ENCODE measurements at places on chromosomes 5 and 9. TPM values are rescaled to one million over a fixed set of nuclear protein-coding genes. Genes with fewer than 3 reads are reported as not detected.
A peak's percentile ranks its signal among the peaks of the same experiment; 100 is the strongest.

Gene RFESD
- total RNA-seq, result 7.6 TPM

Gene FBLL1
- total RNA-seq, result 2.4 TPM

Gene GOLM1
- total RNA-seq, result 37.4 TPM

Gene TMEM203
- total RNA-seq, result 24.2 TPM

Gene RNF183
- 0.26 TPM for total RNA-seq

DNA sequence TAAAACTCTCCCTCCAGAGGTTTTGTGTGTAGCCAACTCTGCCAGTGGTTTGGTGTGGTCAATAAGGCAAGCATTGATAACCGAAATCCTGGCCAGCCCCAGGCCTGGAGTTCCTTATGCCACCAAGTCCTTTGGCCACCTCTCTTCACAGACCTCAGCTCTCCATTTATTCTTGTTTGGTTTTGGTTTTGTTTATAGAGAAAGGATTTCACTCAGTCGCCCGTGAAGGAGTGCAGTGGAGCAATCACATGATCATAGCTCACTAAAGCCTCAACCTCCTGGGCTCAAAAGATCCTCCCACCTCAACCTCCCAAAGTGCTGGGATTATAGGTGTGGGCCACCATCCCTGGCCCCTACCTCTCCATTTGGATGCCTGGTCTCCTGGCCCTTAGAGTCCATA, 55.4 kb upstream of the PPARGC1B start:
- no peak for DNase-seq

GRCh38 chr5:132445640-132445923, 45.0 kb downstream of the IRF1 start:
- DNase-seq, result no peak

GRCh38 chr9:126327006-126327713, 531 bp downstream of the MVB12B start:
- no peak for DNase-seq

DNA sequence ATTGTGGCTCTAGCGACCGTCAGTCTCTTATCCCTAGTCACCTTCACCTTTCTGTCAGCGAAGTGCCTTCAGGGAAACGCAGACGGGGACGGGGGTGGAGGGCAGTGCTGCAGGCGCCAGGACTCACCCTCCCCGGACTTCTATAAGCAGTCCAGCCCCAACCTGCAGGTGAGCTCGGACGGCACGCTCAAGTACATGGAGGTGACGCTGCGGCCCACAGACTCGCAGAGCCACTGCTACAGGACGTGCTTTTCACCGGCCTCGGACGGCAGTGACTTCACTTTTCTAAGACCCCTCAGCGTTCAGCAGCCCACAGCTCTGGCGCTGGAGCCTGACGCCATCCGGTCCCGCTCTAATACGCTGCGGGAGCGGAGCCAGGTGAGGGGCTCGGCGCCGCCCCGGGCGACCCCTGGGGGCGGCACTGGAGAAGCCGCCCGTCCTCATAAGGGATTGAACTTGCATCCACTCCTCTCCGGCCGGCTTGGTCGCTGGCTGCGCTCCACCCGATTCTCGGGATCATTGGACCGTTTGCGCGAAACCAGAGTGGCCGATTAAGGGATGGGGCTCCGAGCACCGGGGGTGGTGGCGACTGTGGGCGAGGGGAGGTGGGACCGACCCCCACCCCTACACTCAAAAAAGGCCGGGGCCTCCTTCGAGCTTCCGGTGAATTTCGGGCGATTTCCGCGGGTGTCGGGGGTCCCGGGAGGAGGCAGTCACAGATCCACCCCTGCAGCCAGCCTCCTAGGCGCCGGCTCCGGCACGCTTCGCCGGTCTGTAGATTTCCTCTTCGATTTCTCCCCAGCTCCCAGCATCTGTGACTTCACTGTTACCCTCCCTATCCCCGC, 2.7 kb downstream of the PCDHGC5 start:
- no peak for DNase-seq

- DNase-seq, result no peak
These were observed 621 bp downstream of the PCDHA13 start for GRCh38 chr5:140882591-140882899.

- DNase-seq, result no peak
These were observed 4.7 kb downstream of the MRPL36 start for GRCh38 chr5:1794901-1795290.

DNA sequence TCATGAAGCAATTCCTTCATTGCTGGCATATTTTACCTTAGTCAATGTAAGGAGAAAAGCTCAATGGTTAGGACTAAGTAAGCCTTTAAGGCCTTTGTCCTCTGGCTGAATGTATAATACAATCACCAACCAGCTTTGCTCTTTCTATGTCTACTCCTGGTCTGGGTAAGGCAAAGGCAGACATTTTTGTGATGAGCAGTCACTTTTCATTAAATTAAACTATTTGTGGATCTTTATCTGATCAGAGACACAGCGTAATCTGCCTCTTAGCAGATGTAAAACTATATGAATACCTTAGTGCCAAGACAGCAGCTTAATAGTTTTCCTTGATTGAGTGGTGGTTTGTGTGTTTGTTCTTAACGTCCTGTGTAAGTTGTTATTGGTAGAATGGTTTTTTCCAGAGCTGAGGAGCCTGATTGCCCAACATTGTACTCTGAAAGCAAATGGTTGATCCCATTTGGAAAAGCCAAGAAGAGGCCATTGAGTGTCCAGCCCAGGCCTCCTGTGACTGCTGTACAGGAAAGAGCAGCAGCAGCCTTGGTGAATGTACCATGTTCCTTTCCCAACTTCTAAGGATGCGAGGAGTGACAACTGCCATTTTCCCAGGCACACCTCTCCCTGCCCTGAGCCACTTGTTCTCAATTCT, 16.5 kb upstream of the CXXC5 start:
- no peak for DNase-seq

- DNase-seq, result no peak
These were observed 15.5 kb downstream of the SLC6A18 start for GRCh38 chr5:1240496-1241260.

- DNase-seq, result no peak
These were observed 318.3 kb upstream of the ITGA1 start for GRCh38 chr5:52469420-52469819.

- DNase-seq, result no peak
These were observed 59.6 kb downstream of the C9orf152 start for GRCh38 chr9:110148384-110148783.

GRCh38 chr9:20197976-20198685, 409.3 kb upstream of the SLC24A2 start:
- peak; percentile 64 for DNase-seq

- DNase-seq, result no peak
These were observed 138.5 kb upstream of the TYRP1 start for GRCh38 chr9:12554636-12555035.

- DNase-seq, result no peak
These were observed 669 bp downstream of the IL13 start for GRCh38 chr5:132658381-132659302.

DNA sequence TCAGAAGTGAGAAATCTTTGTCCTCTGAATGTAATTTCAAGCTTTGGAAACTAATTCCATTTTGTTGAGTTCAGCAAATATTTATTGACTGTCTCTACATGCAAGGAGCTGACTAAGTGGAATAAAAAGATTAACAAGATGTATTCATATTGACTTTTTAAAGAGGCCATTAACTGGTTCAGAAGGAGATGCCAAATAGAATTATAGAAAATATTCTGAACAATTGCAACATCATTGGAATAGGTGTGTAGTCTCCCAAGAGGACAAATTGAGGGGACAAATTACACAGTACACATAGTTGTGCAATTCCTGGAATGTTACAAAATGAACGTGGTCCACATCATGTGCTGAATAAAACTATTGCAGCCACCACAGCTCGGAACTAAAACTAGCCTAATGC, 224.2 kb downstream of the NPR3 start:
- no peak for DNase-seq

DNA sequence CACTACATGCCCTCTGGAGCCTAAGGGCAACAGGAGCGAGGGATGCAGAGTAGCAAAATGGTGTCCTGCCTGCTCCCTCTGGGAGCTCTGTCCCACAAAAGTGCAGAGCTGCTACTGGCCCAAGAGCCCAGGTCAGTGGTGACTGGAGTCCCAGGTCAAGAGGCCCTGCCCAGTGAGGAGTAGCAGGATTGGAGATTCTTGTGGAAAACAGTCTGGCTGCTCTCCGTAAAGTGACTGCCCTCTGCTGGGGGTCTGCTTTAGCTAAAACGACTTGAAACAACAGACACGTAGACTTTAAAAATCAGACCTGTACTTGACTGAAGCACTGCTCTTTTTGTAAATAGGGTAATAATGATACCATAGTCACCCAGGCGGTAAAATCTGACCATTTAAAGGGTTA, 917.0 kb downstream of the MAT2B start:
- DNase-seq, result no peak

DNA sequence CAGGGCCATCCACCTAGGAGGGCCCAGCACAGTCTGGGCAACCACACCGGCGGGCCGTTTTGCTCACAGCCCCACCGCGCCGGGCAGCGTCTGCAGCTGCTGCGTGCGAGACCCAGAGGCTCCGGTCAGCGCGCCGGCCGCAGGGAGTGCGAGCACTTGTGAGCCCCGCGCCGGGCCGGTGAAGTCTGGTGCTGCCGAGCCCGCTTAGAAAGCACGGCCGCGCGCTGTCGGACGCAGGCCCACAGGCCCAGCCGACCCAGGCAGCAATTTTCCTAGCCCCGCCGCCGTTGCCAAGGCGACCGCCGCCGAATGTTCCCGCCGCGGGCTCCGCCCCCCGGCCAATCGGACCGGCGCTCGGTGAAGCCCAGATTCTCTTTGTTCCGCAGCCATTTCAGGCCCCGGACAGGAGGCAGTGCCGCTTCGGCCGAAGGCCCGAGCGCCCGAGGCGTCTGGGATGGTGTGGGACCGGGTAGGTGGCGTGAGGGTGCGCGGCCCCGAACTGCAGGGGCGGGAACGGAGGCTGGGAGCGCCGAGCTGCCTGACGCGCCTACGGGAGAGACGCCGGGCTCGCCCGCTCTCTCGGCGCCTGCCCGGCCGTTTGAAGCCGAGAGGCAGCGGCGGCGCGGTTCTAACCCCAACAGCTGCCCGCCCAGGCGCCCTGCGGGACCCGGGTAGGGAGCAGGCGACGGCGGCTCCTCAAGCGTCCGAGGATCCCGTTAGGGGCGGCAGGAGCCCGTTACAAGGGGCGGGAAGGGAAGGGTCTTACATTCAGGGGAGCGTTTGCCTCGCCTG, at the start of gene TNPO1:
TSS of gene TNPO1 (plus strand) at position 378 of the 792 bp plus-strand sequence. CDS start at position 455, 77 bp downstream.
- peak; percentile 70 for DNase-seq

DNA sequence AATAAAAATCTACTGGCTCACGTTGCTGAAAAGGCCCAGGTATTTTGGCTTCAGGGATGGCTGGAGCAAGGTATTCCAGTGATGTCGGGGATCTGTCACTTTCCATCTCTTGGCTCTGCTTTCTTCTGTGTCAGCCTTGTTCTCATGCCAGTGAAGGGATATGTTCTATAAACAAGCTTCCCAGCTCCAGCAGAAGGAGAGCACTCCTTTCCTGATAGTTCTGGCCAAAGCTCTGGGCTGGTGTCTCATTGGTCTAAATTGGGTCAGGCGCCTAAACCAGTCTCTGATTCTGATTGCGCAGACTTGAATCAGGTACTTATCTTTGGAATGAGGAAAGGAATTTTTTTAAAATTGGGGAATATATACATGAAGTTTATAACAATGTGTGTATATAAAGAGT, 5.1 kb downstream of the SNX30 start:
- DNase-seq, result no peak

DNA sequence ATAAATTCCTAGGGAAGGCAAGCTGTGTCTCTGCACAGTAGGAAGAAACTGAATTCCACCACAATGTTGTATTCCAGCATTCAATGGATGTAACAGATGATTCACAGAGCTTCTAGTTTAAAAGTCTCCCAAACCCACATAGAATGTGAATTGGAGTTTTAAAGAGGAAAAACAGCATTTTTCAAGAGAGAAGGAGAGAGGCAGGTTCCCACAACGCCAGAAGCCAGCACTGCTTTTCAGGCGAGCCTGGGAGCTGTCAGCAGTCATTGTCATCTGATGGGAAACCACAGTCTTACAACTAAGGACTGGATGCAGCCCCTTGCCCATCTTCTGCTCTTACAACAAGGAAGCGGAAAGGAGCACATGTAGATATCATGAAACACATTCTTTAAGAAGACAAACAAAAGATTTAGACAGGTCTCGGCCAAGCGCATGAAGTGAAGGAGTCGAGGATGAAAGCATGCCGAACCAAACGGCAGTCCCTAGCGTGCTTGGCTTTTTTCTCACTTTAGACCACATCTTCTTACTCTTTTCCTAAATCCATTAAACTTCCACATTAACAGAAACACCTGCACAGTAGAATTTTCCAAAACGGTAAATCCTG, 638 bp downstream of the DIRAS2 start:
- DNase-seq, result no peak
